ENCODE measurements at places on chromosomes 3 and 15. TPM values are rescaled to one million over a fixed set of nuclear protein-coding genes. Genes with fewer than 3 reads are reported as not detected.

- DNase-seq, result no peak
Observed at GRCh38 chr3:58409663-58410062, 24.0 kb downstream of the PDHB start.

SLC9C1 gene
- not detected for total RNA-seq

DNA sequence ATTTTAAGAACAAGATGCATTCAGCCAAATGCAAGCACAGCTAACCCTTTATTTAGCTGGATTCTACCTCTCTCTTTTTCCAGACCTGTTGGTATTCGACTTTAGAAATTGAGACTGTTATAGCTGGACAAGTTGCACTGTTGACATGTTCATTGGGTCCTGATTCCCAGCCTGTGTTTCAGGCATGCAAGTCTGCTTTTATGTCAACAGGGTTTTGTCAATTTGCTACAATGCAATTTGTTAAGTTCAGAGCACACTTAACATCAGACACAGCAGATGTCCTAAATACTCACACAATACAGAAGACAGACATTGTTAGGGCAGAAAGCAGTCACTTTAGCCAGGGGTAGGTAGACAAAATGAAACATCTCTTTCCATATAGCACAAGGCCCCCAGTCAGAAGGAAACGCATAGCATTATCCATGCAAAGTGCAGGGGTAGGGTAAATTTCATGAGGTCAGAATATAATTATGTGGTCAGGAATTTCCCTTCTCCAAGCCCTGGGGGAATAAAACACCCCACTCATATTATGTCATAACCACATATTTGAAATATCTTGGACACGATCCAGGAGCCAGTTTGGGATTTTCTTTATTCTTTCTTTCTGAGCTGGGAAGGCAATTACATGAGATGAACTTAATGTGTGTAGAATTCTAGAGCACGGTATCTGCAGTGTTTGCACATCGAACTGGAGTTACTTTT, 504.1 kb downstream of the NTRK3 start:
- peak; percentile 89 for DNase-seq

- DNase-seq, result no peak
Observed at GRCh38 chr3:50602595-50603191, 8.9 kb downstream of the CISH start.

USP19 gene
- total RNA-seq, result 42.1 TPM

- no peak for DNase-seq
Observed at GRCh38 chr3:165070682-165071081, 7.6 kb downstream of the SI start.

ITIH4 gene
- total RNA-seq, result not detected

ARPIN gene
- total RNA-seq, result 16.4 TPM

- no peak for DNase-seq
Observed at GRCh38 chr3:23162934-23163333, 40.2 kb upstream of the UBE2E2 start.

GPR62 gene
- not detected for total RNA-seq

DNA sequence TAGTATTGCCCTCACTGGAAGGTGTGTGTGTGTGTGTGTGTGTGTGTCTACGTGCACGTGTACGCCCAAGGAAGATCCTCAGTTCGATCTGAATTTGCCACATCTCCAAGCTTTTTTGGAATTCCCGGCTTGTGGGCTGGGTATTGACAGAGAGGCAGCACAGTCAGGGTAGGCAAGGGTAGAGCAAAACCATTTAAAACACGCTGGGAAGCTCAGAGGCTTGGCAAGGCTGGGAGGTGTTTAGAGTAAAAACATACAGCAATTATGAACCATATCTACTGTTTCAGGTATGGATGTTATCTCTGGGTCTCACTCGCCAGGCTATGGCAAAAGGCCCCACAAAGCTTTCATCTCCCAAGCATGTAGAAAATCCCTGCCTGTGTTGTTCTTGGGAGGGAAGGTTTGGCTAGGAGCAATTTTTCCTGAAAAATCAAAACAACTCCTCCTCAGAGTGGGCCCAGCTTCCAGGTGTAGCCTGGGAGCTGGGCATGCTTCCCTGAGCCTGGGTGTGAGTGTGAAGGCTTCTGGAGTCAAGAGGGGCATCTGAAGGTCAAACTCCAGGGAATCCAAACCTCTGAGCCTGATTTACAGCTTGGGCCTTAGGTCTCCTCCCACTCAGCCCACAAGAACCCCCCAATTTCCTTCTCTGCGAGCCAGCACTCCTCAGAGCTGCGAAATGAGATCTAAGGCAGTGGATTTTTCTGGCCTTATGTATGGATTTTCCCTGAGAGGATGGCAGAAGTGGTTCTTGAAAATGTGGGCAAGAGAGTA, 244.8 kb upstream of the TPRG1 start:
- no peak for DNase-seq

DNA sequence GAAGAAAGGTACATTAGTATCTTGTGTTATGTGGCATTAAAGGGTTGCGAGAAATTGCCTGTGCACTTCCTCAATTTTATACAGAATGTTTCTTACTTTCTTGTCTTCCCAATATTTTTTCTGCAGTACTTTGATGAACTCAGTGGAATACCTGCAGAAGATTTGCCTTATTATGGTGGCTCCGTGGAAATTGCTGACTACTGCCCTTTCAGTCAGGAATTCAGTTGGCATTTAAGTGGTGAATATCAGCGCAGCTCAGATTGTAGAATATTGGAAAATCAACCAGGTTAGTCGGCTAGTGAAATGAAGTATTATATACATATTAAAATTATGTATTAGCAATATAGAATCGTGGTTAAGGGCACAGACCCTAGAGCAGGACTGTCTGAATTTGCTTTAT, 61.3 kb downstream of the LMLN start:
- DNase-seq, result no peak

- DNase-seq, result no peak
Observed at GRCh38 chr3:117656391-117656790, 946.8 kb downstream of the TUSC7 start.

UBAP1L gene
- total RNA-seq, result not detected

MCTP2 gene
- 13.0 TPM for total RNA-seq

DNA sequence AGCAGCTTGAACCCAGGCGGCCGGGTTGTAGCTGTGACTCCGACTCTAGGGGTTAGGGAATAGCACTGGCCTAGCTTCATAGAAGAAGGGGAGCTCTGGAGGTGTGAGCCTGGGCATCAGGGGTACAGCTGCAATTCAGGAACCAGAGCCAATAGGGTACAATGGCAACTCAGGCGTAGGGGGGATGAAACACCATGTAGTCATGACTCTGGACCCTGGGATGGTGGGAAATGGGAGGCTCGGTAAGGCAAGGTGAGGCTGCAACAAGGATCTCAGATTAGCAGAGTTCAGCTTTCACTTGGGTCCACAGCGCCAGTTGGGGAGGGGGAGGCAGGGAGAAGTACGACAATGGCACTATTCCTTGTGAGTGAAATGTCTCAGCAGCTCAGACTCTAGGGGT, 210.2 kb upstream of the LYSMD4 start:
- DNase-seq, result no peak

GOLGA6L10 gene
- total RNA-seq, result not detected

ZNF80 gene
- total RNA-seq, result not detected

- DNase-seq, result peak; percentile 39
Observed at GRCh38 chr15:50786871-50787270, 21.4 kb upstream of the SPPL2A start.

DNA sequence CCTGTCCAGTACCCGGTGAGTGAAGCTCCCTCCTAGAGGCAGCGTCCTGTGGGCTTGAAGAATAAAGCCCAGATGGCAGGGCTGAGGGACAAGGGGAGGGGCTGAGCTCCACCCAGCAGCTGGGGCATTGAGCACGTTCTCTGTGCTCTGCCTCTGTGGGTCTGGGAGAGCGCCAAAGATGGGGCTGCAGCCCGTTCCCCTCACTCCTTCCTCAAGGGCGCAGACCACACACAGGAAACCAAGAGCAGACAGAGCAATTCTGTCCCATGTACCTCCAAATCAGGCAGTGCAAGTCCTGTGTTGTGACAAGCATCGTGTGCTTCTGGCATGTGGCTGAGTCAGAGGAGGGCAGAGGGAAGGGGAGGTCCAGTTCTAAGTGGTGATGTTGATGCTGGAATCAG, 15.7 kb upstream of the KIF23 start:
- DNase-seq, result peak; percentile 37

- no peak for DNase-seq
Observed at GRCh38 chr15:25737218-25737643, 125.9 kb downstream of the ATP10A start.

TM4SF1 gene
- 60.5 TPM for total RNA-seq

SENP8 gene
- 5.7 TPM for total RNA-seq

- no peak for DNase-seq
Observed at GRCh38 chr3:184354121-184354728, 7.2 kb downstream of the CLCN2 start.

- no peak for DNase-seq
Observed at GRCh38 chr3:188488801-188489200, 334.8 kb downstream of the LPP start.

GRCh38 chr3:138361561-138361971, 13.2 kb downstream of the MRAS start:
- peak; percentile 87 for DNase-seq

DNA sequence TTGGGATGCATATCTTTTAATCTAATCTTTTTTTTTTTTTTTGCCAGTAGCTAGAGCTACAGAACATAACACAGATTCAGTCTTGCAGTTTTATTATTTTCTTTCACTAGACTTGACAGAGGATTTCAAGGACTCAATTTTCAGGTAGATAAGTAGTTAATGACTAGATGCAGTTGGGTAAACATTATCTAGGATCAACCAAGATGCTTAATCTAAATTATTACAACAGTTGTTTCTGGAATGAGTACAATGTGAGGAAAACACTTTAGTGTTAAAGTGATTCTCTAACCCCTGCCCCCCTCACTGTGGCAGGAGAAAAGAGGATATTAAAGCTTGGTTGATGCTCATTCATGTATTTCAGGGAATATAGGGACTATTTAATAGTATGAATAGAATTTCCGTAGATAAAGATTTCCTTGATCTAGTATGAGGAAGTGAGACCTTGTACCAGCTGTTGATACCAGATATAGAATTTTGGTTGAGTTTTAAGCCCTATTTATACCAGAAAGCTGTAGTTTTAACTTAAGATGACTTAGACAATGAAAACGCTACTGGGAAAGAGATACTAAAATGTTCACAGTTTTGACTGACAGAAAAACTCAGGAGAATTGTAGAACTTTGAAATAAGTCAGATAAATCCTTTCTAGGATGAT, 389.0 kb upstream of the C2CD4B start:
- DNase-seq, result peak; percentile 27

PATL2 gene
- total RNA-seq, result not detected

DNA sequence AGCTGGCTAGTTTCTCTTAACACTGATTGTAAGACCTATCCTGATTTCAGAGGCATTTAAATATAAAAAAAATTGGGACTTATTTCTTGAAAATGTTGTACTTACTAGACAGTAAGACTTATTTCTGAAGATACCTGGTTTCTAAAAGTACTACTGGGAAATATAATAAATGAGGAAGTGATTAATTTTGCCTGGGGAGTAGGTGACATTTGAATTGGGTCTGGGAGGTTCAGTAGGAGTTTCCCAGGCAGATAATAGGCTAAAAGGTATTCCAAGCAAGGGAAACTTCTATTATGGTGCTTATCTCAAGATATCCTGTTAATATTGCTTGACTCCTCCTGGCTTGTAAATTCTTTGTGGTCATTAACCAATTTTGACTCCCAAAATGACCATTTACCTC, 6.5 kb upstream of the IQGAP1 start:
- no peak for DNase-seq

DNA sequence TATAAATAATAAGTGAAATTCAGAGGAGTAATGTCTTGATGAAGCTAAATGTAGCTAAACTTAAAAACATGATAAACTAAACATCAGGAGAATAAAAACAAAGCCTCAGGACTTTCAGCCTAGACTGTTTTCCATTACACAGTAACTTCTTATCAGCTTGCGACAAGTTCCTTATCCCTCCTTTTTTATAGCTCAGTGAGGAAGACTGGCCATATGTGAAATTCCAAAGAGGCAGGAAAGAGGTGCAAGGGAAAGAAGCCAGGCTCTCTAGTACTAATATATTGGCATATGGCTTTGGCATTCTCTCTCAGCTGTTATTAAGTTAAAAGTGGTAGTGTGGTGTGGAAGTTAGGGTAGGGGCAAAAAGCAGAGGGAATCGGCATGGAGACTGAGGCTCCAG, 4.4 kb downstream of the COX17 start:
- DNase-seq, result no peak

DNA sequence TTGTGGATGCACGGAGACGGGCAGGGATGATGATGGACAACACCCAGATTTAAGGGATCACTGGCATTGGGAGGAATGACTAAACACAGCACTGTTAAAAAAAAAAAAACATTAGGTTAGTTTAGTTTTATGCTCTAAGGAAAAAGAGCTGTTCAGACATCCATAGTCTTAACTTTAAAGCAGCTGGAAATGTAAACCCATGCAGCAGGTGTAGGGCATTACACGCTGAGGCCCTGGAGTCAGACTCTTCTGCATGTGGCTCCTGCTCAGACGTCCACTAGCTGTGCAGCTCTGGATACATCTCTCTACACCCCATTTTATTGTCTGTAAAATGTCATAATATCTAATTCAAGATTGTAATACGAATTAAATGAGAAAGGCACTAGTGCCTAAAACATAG, 191.8 kb upstream of the RASGRP1 start:
- no peak for DNase-seq

DNA sequence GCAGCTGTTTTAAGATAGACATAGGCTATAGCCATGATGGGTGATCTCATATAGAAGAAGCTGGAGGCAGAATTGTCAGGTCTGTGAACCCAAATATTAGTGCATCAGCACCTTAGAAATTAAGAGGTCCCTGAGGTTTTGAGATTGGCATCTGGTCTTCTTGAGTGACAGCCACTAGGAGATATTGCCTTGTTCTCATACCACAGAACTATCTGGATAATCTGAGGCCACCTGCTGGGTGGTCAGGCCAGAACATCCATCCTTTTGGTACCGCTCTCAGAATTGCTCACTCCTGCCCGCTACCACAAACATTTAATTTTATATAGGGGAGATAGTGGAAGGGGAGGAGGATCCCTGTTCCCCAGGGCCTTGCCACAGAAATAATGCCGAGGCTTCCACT, 210.6 kb upstream of the ZPLD1 start:
- DNase-seq, result no peak

DNA sequence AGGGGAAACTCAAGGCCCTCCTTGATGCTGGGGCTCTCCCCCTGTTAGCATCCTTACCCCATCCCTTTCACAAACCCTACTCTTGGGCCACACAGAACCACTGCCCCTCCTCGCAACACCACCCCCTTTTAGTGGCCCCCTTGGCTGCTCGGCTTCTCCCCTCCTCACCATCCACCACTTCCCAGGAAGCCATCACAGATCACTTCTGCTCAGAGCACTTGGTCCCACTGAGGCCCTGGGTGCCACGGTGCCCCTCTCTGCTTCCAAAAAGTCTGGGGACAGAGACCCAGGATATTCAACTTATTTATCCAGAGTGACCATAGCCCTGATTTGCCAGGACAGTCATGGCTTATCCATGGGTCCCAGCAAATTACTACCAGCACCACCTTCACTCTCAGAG, 2.4 kb downstream of the RHCG start:
- DNase-seq, result no peak

- DNase-seq, result peak; percentile 74
Observed at GRCh38 chr3:146250449-146251382, at the start of gene PLSCR4. Gene PLSCR4, minus strand, starts transcription at chr3:146251105. Its CDS starts 29,034 bp downstream, at chr3:146222071.

- DNase-seq, result no peak
Observed at GRCh38 chr15:94229591-94230369, 1.6 kb upstream of the MCTP2 start.

- DNase-seq, result peak; percentile 59
Observed at GRCh38 chr3:110343945-110344344, 727.7 kb upstream of the NECTIN3 start.

Data from Caki2 (cell line).